ENCODE measurements at places on chromosomes 4 and X. TPM values are rescaled to one million over a fixed set of nuclear protein-coding genes. Genes with fewer than 3 reads are reported as not detected.

Gene TRPC5OS
- not detected for total RNA-seq

Gene NXF2B
- not detected for total RNA-seq

DNA sequence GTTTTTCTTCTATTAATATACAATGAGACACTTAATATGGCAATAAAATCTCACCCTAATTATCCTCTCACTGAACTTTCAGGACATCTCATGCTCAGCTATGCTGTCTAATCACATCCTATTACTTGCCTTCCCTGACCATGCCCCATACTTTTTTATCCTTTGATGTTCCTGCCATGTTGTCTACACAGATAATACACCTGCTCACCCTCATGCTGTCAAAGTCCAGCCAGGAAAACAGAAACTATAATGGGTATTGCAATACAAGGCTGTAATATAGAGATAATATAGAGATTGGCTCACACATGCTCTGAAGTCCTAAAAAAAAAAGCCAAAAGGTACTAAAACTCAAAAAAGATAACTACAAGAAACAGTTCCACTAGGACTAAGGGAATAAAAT lies 305.4 kb downstream of the PRDM5 start:
- DNase-seq = no peak

- no peak for DNase-seq
Observed at GRCh38 chrX:15451913-15452312, 41.2 kb downstream of the PIR start.

DNA sequence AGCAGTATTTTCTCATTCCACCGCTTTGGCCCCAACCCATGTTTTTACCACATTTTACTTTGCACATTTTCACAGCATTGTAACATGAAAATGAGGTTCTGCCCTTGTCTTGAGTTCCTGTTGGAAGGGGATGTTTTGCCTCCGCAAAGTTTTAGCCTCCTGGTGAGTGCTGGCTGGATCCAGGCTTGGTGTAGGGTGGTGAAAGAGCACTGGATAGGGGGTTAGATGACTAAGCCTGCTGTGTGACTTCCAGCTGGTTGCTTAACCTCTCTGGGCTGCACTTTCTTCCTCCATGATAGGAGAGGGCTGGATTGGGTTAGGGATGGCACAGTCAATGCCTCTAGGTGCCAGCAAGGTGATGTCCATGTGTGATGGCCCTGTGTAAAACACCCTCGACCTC lies 28.9 kb downstream of the CYTL1 start:
- no peak for DNase-seq

DNA sequence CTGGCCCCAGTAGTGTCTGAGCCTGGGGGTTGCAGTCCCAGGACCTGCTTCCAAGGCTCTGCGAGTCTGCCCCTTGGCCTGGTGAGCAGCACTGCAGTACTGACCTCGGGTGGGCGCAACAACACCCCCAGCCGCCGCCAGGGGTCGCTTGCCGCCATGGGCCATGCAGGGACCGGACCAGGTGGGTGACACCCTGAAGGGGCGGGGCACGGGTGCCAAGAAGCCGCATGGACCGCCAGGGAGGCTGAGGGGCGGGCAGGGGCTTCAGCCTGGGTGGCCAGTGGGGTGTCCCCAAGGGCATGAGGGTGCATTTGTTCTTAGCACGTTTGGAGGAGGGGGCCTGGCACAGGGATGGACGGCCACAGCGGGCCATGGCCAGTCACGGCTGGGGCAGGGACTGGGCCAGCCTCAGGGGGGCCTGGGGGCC lies 25.0 kb downstream of the TACC3 start:
- DNase-seq = peak; percentile 83

Gene RBM41
- 39.3 TPM for total RNA-seq

GRCh38 chr4:149234798-149235197 lies 580.8 kb downstream of the IQCM start:
- DNase-seq = no peak

GRCh38 chr4:2811830-2812611 lies 19.1 kb downstream of the SH3BP2 start:
- peak; percentile 93 for DNase-seq

DNA sequence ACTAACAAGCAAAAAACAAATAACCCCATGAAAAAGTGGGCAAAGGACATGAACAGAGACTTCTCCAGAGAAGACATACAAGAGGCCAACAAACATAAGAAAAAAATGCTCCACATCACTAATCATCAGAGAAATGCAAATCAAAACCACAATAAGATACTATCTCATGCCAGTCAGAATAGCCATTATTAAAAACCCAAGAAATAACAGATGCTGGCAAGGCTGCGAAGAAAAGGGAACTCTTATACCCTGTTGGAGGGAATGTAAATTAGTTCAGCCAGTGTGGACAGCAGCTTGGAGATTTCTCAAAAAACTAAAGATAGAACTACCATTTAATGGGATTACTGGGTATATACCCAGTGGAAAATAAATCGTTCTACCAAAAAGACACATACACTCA lies 79.6 kb downstream of the MAPK10 start:
- DNase-seq = no peak

DNA sequence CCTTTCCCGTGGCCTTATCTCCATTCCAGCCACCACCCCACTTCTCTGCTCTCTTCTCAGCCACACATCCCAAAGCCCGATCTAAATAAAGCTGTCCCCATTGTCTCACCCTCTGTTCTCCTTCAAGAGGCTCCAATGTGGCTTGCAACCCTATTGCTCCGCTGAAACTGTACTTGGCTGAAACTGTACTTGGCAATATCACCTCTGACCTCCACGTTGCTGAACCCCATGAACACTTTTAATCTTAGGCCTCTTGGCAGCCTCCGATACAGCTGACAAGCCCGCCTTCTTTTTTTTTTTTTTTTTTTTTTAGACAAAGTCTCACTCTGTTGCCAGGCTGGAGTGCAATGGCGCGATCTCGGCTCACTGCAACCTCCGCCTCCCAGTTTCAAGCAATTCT lies 12.1 kb downstream of the DCTD start:
- DNase-seq = no peak

- DNase-seq = no peak
Observed at GRCh38 chrX:15465896-15466651, 27.1 kb downstream of the PIR start.

DNA sequence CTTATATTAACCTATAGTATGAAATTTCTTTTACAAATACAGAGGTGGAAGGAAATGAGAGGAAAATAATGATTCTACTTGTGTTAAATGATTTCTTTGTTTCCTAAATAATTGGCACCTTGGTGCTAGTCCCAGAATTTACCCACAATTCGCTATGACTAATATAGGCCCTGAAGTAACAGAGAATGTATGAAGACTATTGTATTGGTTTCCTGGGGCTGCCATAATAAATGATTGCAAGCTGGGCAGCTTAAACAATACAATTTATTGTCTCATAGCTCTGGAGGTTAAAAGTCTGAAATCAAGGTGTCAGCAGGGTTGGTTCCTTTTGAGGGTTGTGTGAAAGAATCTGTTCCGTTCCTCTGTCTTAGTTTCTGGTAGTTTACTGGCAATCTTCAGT lies 74.8 kb upstream of the GPRIN3 start:
- DNase-seq = no peak

- DNase-seq = no peak
Observed at GRCh38 chr4:172578712-172579111, 589.9 kb upstream of the GALNT7 start.

Gene CT83
- total RNA-seq = not detected

GRCh38 chr4:87405211-87405820 lies 14.3 kb upstream of the HSD17B11 start:
- no peak for DNase-seq

DNA sequence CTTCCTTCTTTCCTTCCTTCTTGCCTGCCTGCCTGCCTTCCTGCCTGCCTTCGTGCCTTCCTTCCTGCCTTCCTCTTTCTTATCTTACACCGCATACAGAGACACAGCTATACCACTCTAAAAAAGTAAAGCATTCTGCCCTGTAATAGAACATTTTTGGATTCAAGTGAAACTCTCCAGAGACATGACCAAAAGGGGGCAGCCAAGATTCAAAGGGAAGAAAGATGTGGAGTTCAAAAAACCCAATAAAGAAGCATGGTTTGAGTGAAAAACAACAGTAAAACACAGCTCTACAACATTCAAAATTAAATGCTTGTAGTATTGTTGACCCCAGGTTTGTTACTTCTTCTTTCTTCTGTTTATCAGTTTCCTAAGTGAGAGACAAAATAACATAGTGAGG lies 914.9 kb upstream of the PCDH7 start:
- no peak for DNase-seq

Gene DCX
- total RNA-seq = not detected

DNA sequence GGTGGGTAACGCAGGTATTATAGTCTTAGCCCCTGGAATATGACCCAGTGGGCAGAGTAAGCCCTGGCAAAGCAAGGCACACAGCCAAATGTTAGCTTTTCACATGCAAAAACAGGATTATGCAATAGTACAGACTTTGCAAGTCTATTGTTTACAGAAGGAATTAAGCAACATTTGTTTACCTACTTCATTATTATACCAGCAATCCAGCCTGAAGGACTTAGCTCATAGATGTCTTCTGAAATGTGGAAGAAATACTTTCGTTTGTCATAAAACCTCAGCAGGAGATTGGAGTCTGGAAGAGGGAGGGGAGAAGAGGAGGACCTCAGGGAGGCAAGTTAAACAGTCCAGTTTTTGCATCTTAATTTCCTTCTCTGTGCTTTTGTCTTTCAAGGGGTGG lies 226.7 kb upstream of the CENPE start:
- DNase-seq = no peak

DNA sequence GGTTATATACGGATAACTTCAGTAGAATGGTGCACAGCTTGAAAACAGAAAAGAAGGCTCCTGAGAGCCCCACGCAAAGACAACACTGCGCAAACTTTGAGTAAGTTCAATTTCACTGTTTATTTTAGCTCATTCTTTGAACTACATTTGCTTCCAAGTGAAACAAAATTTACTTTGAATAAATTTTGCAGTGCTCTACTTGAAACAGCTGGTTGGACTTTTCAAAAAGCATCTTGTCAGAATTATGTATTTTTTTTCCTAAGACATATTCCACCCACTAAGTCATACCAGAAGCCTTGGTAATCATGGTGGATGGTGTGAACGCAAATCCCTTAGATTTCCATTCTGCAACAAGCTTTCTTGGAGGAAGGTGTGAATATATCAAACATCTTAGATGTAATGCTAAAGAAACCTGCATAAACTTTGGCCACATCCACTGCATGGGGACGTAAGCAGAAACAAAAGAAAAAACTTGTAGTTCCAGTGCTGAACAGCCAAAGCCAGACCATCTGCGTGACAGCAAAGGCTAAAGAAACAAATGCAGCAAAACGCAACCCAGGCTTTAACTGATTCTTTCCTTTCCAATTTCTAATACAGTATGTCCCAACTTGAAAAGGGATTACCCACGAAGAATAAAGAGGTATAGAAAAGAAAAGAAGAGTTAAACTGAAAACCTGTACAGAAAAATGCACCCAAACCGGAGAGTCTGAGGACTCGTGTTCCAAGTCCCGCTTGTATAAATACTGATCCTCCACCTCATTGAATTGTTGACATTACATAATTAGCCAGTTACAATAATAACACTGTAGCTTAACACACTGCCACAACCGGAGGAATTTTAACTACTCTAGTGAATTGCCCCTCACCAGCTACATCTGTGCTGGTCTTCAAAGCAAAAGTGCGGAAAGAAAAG lies 90.9 kb downstream of the SH3RF1 start:
- no peak for DNase-seq

GRCh38 chr4:176034499-176034898 lies 31.1 kb upstream of the WDR17 start:
- DNase-seq = no peak

Gene DAPP1
- not detected for total RNA-seq

- DNase-seq = no peak
Observed at GRCh38 chr4:90185416-90185815, 58.2 kb downstream of the CCSER1 start.

DNA sequence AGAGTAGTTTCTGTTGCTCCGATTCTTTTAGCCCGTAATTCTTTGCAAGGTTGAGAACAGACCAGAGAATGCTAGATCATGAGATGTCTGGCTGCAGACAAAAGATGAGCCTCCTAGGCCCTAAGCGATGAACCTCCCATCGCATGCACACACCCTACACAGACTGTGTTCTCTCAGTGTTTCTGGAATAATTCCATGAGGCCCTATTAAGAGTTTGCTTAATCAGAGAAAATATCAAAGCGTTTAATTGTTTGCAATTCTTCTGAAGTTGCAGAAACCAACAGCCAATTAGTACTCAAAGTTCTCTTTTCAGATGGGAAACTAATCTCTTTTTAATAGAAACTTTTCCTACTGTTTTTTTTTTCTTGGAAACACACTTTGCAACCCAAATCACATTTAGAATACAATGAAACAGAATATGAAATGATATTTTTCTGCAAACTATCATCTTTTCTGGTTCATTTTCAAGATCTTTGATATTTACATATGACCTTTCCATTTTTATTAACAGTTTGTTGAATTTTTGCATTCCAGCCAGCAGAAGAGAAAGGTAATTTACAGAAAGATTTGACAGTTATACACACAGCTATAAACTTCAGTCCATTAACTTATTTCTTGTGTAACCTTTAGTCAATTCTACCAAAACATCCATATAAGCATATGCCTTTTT lies 1525.6 kb downstream of the ARAP2 start:
- no peak for DNase-seq

Gene RGS12
- 36.3 TPM for total RNA-seq

Gene NAP1L3
- total RNA-seq = not detected

Gene SLC9A7
- total RNA-seq = 1.2 TPM

Gene REPS2
- 7.4 TPM for total RNA-seq

GRCh38 chrX:13293700-13294099 lies 26.2 kb downstream of the ATXN3L start:
- no peak for DNase-seq

DNA sequence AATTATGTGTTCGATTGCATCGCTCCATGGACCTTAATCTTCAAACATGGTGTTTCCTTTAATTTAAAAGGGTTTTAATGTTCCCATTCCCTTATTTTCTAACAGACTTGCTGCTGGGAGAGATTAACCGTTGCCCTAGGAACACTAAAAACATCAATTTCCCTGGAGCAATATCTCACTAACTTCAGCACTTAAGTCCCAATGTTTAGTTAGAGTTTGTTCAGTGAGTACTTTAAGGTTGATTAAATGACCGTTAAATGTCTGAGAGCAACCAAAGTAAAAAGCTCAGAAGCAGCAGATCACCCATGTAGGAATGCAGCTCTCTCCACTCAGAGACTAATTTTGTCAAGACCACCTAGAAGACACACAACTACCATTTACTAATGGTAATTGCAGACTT lies 111.2 kb upstream of the PDE5A start:
- no peak for DNase-seq

- no peak for DNase-seq
Observed at GRCh38 chrX:24347881-24348280, 12.6 kb upstream of the SUPT20HL1 start.

- DNase-seq = no peak
Observed at GRCh38 chrX:127459790-127460189, 592.4 kb downstream of the ACTRT1 start.

DNA sequence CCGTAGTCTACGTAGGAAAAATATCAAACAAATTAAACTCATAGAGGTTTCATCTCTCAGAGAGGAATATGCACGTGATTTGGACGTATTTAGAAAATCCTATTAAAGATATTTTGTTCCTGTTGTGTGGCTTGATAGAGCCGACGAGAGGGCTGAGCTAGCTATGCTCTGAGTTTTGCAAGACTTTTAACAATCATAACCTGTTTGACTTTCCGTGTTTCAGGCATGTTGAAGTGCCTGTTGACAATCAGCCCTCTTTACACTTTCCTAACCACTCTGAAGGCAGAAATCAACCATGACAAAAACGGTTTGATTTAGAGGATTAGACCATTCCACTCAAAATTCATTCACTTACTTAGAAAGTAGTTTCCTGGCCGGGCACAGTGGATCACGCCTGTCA lies 297.3 kb downstream of the ASMT start:
- no peak for DNase-seq

GRCh38 chrX:39815631-39816030 lies 282.1 kb downstream of the BCOR start:
- no peak for DNase-seq

All from Peyer's patch (tissue), 4 donors.